Activated B cell treated with CpG ODN at 0.5 μM for 24 hours (primary cell): ENCODE measurements at places on chromosomes 4 and X.

DNA sequence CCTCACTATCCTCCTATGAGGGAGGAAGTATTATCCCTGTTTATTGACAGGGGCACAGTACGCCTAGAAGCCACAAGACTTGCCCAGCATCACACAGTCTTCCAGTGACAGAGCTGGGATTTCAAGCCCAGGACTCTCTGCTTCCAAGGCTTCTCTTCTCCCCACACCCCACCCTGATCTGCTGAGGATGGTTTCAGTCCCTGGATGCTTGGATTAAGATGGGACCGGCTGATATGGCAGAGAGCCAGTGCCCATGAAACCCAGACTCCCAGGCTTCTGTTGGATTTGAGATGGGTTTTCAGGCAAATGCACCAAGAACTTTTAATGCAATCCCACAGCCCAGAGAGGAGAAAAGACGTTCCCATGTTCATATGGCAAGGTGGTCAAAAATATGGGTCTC, 23.2 kb downstream of the EFNB1 start:
- DNase-seq = no peak

- DNase-seq = no peak
Observed at GRCh38 chrX:48616576-48616975, 19.3 kb downstream of the WDR13 start.

DNA sequence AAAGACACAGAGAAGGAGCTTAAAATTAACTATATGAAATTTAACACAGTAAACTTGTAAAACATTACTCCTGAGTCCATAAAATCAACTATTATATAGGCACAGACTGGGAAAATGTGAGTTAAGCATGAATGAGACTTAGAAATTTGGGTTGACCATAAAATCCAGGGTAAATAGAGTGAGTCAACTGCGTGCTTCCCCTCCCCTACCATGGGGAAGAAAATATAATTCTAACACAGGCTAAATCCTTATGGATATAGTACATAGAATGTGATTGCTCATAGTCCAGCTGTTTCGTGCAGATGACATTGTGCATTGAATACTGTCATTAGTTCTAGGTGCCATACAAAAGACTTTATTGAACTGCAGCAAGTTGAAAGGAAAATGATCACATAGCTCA, 42.2 kb downstream of the KLHL5 start:
- no peak for DNase-seq

DNA sequence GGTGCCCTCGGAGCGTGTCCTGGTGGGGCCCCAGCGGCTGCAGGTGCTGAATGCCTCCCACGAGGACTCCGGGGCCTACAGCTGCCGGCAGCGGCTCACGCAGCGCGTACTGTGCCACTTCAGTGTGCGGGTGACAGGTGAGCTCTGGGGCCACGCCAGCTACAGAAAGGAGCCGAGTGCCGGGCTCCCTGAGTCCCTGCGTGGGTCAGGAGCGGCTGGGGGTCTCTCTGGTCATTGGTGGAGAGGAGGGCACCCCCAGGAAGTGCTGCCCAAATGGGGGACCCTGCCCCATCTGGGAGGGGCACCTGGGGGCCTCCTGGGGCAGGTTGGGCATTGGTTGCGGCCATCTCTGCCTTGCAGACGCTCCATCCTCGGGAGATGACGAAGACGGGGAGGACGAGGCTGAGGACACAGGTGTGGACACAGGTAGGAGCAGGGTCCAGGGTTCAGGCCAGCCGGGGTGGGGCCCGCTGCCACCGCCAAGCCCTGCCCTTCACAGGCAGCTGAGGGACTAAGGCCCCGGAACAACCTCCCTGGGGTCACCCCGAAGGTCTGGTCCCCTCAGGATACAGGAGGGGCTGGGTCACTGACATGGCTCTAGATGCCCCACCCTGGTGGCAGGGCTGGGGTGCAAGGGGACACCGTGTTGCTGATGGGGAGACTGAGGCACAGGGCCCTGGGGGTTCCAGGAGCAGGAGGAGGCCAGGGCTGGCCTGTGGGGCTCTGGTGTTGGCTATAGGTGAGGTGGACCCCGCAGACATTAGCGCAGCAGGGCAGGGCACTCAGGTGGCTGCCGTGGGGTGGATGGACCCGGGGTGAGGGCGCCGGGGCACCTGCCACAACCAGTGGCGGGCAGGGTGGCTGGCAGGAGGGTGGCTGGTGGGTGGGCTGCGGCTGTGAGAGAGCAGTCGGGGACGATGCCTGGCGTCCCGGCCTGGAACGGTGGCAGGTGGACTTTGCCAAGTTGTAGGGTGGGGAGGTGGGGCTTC, 6.6 kb downstream of the FGFR3 start:
- no peak for DNase-seq

- DNase-seq = no peak
Observed at GRCh38 chr4:122224348-122224747, 72.2 kb downstream of the BLTP1 start.

DNA sequence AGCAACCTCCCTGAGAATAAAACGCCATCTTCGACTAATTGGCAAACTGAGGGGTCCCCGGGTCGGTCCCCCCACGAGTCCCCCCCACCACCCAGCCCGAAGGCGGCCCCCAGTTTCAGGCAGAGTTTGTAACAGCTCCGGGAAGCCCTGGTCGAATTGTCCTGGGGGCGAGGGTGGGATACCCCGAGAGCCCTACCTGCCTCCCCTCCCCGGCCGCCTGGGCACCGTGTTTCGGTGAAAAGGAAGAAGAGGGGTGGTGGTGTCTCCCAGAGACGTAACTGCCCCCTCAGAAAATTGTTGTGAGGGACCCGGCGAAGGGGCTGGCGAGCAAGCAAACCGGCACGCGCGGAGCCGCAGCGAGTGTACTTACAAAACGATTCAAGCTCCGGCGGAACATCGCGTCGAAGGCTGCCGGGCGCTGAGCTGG, 1.2 kb downstream of the ATP11C start:
- DNase-seq = no peak

DNA sequence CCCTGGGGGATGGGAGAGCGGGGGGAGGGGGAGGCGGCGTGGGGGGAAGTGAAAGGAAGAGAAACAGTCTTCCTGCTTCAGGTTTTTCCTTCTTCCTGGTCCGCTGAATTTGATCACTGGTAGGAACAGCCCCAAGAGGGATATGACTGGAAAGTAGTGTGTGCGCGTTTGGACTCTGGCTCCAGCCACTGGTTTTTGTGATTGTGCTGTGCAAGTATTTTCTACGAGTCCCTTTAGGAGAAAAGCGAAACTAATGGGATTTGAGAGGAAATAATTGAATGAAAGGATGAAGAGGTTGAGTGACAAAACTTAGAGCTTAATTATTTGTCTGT, 836 bp downstream of the PRRG1 start:
- no peak for DNase-seq

DNA sequence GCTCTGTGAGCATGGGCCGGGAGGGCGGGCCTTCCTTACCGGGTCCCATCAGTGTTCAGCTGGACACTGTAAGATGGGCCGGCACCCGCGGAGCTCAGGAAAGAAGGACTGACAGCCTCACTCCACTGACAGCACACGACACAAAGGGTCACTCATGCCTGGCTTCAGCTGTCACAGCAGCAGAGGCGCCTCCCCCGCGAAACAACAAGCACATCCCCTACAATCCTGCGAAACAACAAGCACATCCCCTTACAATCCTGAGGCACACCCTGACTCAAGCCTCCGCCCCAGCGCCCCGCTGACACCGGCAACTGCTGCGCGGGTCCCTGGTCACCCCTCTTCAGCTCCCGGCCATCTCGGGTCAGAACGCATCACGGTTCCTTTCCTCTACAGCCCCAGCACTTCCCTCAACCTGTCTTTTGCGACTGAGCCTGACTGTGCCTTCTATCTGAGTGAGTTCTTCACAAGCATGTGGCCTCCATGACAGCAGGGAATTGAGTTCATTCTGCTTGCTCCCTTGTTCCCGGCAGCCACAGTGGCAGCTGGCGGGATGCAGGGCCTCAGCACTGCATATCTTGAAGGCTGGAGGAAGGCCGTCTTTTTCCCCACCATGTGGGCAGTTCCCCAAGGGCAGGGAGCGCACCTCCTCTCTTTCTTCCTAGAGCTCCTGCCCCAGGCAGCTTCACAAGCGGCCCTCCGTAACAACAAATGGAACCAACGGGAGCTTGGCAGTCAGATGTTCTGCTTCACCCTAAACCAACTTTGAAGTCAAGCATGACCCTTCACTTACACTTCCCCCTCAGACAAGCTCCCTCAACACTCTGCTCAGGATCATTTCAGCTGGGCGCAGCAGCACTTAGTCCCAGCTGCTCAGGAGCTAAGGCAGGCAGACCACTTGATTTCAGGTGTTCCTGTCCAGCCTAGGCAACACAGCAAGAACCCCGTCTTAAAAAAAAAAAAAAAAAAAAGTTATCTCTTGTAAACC, 39.6 kb downstream of the SCD5 start:
- DNase-seq = no peak

GRCh38 chr4:168923526-168924194, 86.4 kb downstream of the CBR4 start:
- no peak for DNase-seq

GRCh38 chr4:42277291-42277690, 120.0 kb upstream of the SHISA3 start:
- no peak for DNase-seq

- DNase-seq = no peak
Observed at GRCh38 chr4:31059753-31060522, 339.8 kb downstream of the PCDH7 start.

GRCh38 chr4:147589586-147589985, 27.6 kb upstream of the TMEM184C start:
- DNase-seq = no peak

DNA sequence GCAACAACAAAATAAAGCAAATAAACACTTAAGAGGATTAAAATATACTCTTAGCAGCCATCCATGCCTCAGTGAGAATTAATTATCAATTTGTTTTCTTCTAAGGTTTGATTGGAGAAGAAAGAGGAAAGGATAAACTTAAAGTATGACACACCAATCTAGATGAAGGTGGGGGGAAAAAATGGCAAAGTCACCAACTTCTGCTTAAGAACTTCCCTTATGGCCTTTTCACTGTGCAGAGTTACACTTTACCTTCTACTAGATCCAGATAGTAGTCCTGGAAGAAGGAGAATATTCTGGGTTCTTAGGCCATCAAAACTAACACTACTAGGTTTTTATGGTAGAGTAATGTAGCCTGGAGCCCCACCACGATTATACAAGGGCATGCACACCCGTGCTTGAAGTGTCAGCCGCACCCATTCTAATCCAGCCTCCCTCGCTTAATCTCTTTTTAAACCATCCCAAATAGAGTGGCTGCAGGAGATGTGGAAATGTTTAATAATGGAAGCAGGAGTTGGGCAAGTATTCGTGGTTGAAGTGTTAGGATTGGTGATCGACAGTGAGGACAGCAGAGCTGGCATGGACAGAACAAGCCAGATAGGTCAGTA, 14.1 kb downstream of the ENPEP start:
- DNase-seq = no peak

DNA sequence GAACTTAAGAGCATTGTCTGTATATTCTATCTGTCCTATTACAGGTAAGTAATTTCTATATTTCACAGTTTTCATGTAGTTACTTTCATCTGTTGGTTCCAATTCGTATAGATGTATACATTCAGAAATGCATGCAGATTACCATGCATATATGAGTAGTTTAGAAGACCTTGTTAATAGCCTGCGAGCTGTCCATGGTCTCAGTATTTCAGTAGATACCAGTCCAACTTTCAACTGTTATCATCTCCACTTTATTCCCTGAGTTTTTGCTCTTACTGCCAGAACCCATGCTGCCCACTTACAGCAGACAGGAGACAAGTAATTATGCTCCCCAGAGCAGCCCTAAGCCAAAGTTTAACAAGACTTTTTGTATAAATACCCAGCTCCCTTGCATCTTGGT, 37.7 kb downstream of the VEGFC start:
- DNase-seq = no peak

DNA sequence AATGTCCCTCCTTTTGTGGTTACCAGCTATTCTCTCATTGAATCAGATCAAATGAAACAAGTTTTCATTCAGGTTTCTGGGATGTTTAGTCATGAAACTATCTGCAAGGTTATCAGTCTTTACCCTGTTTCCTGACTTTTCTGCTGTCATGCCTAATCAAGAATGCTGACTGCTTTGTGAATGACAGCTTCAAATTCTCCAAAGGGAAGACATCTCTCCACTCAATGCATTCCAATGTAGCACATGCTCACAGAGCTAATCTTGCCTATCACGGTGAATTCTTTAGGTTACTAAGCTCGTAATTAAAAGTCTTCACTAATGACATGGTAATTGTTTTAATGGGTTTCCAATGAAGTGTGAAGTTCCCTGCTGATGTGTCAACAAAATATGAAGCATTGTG, 1068.5 kb downstream of the PCDH7 start:
- DNase-seq = no peak

- no peak for DNase-seq
Observed at GRCh38 chrX:72313707-72314641, 8.3 kb upstream of the CITED1 start.
